ENCODE measurements at places on chromosomes 11 and 22.

GRCh38 chr11:118521892-118522311, 5.4 kb upstream of the TTC36 start:
- DNase-seq = no peak

DNA sequence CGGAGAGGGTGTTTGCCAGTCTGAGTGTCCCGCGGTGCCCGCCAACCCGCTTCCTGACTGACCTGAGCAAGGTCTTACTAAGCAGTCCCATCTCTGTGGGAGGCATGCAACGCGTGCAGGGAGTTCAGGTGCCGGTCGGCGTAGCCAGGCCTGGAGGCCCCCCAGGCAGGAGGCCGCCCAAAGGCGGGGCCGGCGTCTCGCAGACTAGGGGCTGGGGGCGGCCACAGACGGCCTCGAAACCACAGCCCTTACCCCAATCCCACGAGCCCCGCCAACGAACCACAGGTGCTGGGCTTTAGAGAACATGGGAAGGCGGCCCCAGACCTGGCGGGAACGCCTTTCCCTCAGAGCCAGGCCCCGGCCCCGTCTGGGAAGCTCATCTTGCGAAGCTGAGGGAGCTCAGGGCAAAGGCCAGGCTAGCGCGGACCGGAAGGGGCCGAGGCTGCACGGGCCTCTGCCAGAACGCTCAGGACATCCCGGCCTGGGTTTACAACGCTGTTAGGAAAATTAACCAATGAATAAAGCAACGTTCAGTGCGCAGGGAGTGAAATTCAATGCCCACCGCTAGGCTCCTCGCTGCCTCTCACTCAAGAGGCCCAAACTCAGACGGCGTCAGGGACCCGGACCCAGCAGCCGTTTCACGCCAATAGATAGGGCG, 2.1 kb upstream of the MTFP1 start:
- no peak for DNase-seq

- DNase-seq = peak; percentile 90
Observed at GRCh38 chr11:10304495-10305261, at the start of gene ADM. TSS of gene ADM (plus strand) at chr11:10305073. CDS start at chr11:10305701, 628 bp downstream.

GRCh38 chr22:20009018-20009491, 7.6 kb downstream of the ARVCF start:
- DNase-seq = no peak

- no peak for DNase-seq
Observed at GRCh38 chr11:44573333-44573732, 7.9 kb downstream of the CD82 start.

DNA sequence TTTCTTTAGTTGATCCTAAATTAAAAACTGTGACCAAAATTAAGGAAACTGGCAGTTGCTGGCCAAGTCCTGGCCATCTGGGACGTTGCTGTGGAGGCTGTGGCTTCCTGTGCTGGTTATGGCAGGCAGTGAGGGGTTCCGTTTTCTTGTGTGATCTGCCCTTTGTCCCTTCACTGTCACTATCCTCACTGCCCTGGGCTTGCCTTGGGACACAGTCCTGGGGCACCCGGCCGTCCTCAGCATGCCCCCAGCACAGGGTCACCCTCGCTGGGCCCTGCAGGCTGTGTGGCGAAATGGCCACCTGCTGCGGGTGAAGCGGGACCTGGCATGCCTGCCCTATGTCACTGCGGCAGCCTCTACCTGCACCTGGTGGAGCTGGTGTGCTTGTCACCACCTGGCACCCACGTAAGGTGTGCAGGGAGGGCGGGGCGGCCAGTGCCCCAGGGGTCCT, 52.5 kb upstream of the SLC22A12 start:
- no peak for DNase-seq

DNA sequence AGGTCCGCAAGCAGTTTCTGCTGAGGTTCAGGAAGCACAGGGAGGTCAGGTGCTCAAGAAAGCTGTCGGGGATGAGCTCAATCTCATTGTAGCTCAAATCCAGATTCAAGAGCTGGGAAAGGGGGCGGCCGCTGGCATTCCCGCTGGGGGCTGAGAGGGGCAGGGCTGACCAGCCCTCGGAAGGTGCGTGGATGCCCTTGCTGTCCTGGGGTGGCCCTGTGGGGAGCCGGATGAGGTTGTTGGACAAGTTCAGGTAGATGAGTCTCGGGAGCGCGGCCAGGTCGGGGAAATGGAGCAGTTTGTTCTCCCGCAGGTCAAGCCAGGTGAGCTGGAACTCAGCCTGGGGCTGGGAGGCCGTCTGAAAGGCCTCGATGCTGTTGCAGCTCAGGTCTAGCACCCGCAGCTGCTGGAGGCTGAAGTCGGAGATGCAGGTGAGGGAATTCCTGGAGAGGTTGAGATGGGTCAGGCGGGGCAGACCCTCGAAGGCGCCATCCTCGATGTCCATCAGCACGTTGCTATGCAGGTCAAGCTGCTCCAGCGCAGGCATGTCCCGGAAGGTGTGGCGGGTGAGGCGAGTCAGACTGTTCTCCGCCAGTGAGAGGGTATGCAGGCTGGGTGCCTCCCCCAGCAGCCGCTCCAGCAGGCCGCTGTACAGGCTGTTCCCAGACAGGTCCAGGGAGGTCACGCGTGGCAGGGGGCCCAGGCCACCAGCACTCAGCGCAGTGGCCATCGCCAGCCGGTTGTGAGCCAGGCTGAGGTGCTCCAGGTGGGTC, 9.8 kb downstream of the LRRC32 start:
- no peak for DNase-seq

- no peak for DNase-seq
Observed at GRCh38 chr11:119941171-119941570, 196.7 kb downstream of the TRIM29 start.

DNA sequence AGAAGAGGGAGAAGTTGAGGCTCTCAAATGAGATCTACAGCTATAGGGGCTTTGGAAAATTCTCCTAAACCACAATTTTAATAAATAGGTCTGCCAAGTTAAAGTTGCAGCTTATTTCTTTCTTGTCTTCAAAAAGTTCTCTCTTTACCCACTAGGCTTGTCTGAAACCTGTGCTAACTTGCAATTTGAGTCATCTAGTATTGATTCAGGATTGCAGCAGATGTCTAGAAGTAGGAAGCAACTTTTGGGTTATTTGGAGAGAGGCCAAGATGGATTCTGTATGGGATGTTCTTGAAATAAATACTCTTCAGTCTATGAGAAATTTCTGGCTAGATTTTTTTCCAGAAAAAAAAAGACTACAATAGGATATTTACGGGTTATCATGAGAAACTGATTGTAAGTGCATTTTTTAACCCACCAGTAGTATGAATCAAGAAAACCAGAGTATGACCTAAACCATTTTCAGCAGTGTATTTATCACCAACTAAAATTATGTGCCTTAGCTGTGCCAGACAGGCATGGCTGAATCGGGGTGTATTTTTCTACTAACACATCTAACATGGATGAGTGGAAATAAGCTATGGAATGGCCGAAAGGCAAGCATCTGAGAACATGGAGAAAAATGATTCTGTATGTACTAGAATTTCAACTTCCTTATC, 4.9 kb upstream of the RAB38 start:
- DNase-seq = no peak

GRCh38 chr11:1307998-1308742, 1.3 kb downstream of the TOLLIP start:
- DNase-seq = no peak

- no peak for DNase-seq
Observed at GRCh38 chr11:66820381-66820780, 22.9 kb upstream of the RCE1 start.

GRCh38 chr22:49380828-49381114, 446.9 kb downstream of the BRD1 start:
- DNase-seq = no peak

GRCh38 chr11:34394771-34395300, 37.0 kb upstream of the ABTB2 start:
- no peak for DNase-seq

- DNase-seq = no peak
Observed at GRCh38 chr22:47460861-47461260, 698.4 kb downstream of the TBC1D22A start.

GRCh38 chr11:25943777-25944661, 387.9 kb upstream of the ANO3 start:
- no peak for DNase-seq

- DNase-seq = no peak
Observed at GRCh38 chr11:19813158-19813879, 100.7 kb downstream of the NAV2 start.

DNA sequence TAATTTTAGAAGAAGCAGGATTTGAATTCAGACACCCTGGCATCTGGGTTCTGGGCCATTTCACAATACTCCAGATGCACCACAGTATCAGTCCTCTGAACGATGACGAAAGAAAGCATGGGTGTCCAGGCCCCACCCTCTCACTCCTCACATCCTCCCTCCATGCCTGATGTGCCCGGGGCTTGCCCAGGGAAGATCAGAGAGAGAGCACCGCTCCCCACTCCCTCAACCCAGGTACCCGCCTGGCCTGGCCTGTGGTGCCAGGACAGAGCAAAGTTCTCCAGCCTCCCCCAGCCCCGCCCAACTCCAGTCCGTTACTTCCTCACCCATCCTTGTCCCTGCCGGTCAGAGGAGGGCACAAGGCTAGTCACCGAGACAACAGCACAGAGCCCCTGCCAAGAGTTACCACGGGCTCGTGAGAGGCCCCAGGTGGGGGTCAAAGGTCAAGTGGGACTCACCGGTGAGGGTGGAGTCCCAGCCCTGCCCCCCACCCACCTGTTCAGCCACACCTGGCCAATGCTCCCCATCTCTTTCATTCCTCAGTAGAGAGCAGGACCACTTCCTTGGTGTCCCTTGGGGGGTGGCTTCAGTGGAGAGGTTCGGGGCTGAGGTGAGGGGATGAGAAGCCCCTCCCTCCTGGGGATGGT, 8.1 kb downstream of the BCL9L start:
- no peak for DNase-seq

- DNase-seq = no peak
Observed at GRCh38 chr22:32754413-32755041, 47.0 kb upstream of the TIMP3 start.

GRCh38 chr22:30047364-30047738, 32.9 kb upstream of the HORMAD2 start:
- DNase-seq = no peak

DNA sequence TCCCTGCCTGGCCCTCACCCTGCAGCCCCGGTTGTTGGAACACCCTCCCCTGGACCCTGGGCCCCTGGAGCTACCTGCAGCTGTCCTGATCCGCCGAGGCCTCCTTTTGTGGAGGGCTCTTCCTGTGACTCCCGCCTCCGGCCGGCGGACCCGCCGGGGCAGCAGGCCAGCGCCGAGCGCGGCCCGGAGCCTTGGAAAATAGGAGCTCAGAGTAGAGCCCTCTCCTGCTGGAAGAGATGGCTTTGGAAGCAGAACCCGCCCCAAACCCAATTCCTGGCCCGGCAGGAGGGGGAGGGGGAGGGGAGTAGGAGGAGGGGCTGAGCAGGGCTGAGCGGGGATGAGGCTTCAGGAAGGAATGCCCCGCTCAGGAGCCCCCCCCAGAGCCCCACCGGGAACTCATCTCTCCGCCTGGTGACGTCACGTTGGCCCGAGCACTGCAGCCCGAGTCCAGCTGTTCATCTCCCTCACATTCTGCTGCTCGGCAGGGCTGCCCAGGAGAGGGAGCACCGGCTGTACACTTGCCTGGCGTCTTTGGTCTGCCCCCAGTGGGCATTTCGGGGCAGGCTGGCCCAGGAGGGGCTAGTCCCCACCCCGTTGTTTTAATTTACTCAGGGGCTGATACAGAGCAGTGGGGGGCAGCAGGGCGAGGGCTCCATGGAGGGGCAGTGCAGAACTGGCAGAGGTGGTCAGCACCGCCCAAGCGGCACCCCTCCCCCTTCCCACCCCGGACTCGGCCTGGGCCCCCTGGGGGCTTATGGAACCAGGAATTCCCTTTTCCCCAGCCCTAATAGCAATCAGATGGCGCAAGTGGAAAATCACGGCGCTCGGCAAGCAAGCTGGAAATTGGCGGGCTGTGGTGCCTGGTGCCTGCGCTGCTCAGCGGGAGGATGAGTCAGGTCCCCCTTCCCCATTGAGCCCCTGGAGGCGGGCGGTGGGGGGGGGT, at the start of gene MRGPRF:
MRGPRF (minus strand) TSS at position 238 of the 943 bp plus-strand sequence. CDS start 3,345 bp downstream, outside the sequence.
- DNase-seq = peak; percentile 94

DNA sequence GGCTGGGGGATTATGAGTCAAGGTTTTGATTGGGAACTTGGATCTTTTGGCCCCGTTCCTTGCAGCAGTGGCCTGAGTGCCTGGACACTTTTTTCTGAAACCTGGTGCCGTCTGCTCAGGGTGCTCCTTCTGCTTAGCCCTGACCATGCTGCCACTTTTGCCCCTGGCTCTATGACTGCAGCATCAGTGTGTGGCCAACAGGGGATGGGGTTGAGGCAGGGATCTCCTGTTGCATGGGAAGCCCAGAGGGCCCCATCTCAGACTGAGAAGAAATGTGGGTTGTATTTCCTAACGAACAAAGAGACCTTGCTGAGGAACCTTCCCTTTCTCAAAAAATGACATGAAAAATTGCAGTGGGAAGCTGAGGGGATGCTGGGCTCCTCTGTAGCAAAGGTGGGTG, 18.7 kb downstream of the POU2F3 start:
- no peak for DNase-seq

- DNase-seq = no peak
Observed at GRCh38 chr22:47328550-47329243, 566.2 kb downstream of the TBC1D22A start.

DNA sequence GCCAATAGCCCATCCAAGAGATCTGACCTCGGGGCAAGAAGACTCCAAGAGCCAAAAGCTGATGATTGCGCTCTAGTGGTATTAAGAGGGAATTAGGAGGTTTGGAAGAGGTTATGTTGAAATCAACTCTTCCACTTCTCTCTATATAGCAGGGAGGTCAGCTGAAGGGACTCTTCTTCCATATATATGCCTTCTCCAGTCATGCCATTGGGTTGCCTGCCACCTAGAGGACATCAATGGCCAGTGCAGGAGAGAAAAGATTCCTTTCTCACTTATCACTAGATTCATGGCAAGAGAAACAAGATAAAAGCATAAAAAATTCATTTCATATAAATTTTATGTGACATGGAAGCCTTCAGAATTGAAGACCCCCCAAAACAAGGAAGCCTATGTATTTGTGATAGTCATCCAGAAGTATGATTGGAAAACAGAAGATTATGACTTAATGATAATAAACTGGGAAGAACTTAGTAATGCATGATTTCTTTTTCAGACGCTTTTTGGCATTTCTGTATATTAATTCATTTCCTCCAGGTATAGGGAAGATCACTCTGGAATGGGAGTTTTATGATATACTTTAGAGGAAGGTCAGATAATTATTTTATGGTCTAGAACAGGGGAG, 435.1 kb upstream of the DDI1 start:
- DNase-seq = no peak

- DNase-seq = no peak
Observed at GRCh38 chr22:44196731-44197131, 16.0 kb downstream of the PARVG start.
